ENCODE measurements at places on chromosomes 16 and 17.

GRCh38 chr16:3138823-3139426 is 4.1 kb downstream of the ZNF213 start:
- no peak for DNase-seq

DNA sequence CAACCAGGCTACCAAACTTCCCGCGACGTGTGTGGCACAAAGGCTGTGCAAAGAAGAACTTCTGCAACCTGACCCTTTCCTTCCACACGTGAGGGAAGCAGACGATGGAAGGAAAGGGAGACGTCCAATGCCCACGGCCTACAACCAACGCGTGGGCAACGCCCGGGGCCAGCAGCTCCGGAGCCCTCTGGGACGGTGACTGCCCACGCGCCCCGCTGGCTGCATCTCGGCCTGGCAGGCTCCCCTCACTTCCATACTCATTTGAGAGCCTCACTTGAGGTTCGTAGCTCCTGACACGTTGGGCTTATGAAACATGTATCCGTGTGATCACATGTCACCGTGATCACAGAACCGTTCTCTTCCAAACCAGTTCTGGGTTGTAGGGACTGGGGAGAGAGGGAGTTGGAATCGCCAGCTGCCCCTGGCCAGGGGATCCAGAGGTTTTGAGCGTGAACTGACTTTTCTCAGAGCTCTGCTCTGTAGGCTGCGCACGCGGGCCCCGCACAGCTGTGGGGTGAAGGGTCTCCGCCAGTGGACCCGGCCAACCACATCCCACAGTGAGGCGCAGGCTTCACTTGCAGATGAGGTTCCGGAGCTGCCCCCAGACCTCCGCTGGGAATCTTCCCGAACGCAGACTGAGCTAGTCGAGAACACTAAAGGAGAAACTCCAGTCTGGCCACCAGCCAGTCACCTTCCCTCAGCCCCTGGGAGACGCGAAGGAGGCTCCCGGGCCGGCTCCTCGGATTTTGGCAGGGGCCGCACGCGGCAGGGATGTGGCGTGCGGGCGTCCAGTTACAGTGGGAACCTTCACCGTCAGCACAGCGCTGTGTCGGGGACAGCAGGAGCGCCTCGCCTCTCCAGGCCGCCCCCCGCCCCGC is 1.0 kb downstream of the LMF1 start:
- DNase-seq, result no peak

DNA sequence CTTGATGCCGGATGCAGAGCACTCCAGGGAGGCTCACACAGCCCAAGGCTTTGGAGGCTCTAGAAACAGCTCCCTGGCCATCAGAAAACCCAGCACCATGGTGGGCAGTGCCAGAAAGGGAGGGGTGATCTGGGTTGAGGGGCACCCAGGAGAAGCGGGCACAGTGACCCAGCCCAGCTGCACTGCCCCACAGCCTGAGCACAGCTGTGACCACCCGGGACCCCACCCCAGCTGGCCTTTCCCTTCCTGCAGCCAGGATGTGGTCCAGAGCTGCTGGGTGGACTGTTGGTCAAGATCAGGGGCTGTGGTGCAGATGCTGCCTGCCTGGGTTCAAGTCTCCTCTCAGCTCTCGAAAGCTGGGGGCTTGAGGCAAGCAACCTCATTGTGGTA is 223.1 kb downstream of the ZNF423 start:
- no peak for DNase-seq

GRCh38 chr17:80327518-80327917 is 66.9 kb downstream of the RNF213 start:
- DNase-seq, result no peak

DNA sequence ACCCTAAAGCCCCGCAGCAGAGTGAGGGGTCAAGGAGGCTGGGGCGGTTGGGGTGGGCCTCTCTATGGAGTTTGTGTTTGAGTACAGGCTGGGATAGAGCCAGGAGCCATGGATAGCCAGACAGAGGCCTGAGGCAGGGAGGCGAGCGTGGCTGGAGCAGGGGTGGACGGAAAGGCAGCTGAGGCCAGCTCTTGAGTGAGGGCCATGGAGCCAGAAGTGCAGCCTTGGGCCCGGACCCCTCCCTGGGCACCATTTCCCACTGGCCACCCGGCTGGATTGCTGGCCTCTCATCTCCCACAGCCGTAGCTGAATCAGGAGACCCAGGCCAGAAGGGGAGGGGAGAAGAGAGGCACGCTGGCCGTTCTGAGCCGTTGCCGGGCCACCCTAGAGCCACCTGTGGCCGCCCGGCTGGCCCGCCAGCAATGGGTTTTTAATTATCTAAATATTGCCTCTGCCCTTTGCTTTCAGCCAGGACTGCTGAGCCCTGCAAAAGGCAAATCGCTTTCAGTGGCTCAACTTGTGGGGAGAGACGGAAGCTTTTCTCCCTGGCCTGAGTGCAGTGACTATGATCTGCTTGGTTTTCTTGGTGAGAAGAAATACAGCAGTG is 75.2 kb upstream of the GSE1 start:
- no peak for DNase-seq

GRCh38 chr17:2926019-2926650 is 129.9 kb downstream of the RAP1GAP2 start:
- DNase-seq, result no peak

DNA sequence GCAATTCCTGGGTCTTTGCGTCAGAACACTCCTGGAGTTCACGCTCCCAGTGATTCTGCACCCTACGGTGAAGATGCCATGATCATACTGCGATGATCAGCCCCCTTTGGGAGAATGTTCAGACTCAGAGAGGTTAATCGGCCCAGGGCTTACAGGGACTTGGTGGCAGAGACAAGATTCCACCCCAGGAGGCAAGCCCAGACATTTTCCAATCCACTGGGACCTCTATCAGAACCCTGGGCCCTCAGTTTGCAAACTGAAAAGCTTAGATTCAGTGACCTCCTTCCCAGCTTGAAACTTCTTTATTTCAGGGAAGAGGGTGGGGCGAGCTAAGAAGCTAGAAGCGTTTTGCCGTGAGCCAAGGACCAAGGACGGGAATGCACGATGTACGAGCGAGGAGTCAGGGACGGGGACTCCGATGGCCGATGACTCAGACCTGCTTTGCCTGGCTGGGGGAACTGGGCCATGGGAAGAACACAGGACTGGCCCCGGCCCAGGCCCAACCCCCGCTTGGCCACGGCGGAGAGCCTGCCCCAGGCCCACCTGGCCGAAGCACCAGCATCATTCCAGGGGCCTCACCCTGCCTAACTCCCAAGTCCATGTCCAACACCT is 34.7 kb downstream of the SOCS3 start:
- no peak for DNase-seq

- DNase-seq, result no peak
Measured at GRCh38 chr16:89431158-89431584, 59.2 kb downstream of the ANKRD11 start.

DNA sequence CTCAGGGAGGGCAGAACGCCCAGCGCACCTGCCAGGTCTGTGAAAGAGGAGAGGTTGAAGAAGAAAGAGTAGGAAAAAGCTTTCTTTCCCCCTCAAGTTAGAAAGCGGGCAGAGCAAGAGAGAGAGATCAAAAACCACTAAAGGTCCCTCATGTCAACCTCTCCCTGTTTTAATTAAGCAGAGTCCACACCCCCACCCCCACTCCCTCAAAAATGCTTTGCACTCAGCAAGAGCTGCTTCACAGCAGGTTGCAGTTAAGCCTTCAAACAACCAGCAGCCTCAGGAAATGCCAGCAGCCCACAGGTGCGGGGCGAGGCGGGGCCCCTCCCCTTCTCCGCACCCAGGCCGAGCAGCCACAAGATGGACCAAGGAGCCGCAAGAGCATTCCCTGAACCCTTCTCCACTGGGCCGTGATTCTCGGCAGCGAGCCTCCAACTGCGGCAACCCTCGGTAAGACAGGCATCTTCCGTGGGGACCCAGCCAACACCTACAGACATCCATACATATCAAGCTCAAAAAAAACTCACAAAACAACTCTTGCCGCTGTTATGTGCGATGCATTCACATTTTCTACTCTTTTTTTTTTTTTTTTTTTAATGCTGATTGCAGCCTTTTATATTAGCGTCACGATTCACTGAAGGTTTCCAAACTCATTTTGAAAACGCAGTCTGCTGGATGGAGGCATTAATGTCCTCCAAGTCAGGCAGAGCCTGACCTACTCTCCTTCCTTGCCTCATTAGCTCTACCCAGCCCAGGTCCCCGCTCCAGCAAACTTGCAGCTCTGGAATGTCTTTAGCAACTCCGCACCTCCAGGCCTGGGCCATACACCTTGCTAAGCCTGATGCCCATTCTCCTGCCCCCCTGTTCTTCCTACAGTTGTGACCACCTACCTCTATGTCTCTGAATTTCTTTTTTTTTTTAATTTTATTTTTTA is 66.1 kb downstream of the AXIN2 start:
- DNase-seq, result no peak

GRCh38 chr16:56986361-56986760 is 3.0 kb upstream of the NLRC5 start:
- DNase-seq, result no peak

DNA sequence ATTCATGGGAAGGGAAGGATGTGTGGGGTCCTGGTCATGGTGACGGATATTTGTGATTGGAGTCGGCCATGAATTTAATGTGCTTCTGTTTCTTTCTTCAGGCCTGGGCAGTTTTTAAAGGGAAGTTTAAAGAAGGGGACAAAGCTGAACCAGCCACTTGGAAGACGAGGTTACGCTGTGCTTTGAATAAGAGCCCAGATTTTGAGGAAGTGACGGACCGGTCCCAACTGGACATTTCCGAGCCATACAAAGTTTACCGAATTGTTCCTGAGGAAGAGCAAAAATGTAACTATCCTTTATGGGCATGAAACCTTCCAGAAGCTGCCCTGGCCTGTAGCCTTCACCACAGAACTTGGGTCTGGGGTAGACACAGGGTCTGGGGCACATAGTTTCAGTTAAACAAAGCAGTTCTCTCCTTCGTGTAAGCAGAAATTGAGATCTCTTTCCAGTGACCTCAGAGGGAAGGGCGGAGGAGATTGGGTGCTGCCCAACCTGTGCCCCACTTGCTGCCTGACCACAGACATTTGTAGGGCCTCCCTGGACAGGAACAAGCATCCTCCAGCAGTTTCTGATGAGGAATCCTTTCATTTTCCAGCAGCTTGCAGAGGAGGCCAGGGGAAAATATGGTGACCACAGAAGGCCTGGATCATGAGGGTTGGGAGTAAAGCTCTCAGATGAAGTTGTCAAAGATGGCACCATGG is 10.1 kb downstream of the IRF8 start:
- DNase-seq, result no peak

GRCh38 chr17:28407130-28407973 is 1.3 kb upstream of the SLC46A1 start:
- no peak for DNase-seq

- DNase-seq, result no peak
Measured at GRCh38 chr17:11331547-11332513, 90.8 kb downstream of the SHISA6 start.

DNA sequence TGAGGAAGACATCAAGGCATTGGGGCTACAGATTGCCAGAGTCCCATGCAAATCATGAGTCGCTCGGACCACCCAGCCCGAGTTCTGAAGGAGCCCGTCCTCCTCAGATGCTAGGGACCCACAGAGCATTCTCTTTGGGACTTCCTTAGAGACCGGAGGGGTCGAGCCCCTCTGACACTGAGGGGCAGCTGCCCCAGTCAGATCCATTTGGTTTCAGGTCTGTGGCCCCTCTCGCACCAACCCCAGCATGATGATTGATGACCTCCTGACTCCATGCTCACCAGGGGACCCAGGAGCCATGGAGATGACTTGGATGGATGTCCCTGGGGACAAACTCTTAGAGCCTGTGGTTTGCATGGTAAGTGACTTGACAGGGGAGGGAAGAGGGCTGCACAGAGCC is 8.0 kb downstream of the PDF start:
- DNase-seq, result no peak

GRCh38 chr16:53743149-53743566 is 39.2 kb downstream of the FTO start:
- peak; percentile 29 for DNase-seq

- DNase-seq, result no peak
Measured at GRCh38 chr17:27996202-27997043, 46.1 kb upstream of the NLK start.

DNA sequence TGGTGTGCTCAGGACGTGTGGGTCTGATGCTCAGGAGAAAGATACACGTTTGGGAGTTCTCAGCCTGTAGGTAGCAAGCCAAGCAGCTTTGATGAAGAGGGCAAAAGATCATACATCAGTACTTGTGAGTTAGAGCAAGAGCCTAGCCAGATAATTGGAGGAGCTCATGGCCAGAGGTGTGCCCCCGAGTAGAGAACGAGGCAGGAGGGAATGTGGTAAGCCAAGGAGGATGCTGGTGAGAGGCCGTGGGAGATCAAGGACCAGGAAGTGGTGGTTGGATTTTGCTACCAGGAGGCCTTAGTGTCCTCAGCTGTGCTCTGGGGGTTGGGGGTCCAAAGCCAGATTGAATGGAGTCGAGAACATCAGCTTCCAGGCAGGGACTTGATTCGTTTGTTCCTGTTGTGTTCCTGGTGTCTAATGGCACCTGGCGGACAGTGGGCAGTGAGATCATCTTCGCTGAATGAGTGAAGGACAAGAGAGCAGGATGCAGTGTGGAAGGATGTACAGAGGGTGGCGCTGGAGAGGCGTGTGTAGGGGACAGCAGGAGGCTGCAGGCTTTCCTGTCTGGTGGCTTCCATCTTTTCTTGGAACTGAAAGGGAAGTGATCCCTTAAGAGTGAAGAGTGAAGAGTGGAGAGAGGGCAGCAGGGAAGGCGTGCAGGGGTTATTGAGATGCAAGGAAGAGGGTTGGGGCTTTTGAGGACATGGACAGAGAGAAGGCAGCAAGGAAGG is 11.6 kb downstream of the FBXL19 start:
- DNase-seq, result peak; percentile 47

- no peak for DNase-seq
Measured at GRCh38 chr17:73478768-73479424, 165.3 kb downstream of the SDK2 start.

GRCh38 chr17:3535253-3535995 is 22.2 kb downstream of the TRPV3 start:
- peak; percentile 51 for DNase-seq

GRCh38 chr16:68281368-68282063 is 17.2 kb downstream of the SLC7A6 start:
- DNase-seq, result no peak

GRCh38 chr17:74249590-74250270 is 24.3 kb upstream of the DNAI2 start:
- no peak for DNase-seq

DNA sequence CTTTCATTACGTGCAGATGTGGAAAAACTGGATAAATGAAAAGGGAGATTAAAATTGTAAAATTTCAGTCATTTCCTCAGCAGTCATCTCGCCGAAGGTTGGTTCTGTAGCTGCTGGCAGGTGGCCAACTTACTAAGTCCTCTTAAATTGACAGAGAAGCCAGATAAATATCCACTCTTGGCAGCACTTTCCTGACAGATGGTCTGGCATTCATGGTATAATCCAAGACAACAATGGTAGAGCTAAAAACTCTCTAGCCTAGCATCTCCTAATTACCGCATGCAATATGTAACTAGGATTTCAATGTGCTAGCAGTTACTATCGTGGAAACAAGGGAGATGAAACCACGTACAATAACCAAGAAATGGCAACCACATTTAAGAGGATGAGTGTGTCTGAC is 306.3 kb downstream of the CNTNAP4 start:
- DNase-seq, result no peak

DNA sequence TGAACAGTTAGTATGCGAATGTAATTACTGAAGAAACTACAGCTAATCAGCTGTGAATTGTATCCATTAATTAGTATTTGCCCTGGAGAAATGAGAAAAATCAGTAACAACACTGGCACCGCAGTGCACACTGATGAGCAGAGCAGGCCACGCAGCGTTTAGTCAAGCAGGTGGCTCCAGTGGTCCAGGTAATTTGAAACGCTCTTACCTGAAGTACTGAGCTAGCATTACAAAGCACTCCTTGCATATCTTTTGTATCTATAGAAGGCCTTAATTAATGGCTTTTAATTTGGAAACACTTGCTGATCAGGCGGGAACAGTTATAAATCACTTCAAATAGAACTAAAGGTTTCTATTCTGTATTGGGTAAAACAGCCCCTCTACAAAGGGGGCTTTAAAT is 76.4 kb downstream of the TOX3 start:
- DNase-seq, result no peak
